RWPE2 (cell line): ENCODE measurements at places on chromosomes 7 and 10.

GRCh38 chr7:158613481-158613880, 25.9 kb upstream of the PTPRN2 start:
- no peak for DNase-seq

GRCh38 chr10:12587451-12587888, 238.1 kb downstream of the CAMK1D start:
- no peak for DNase-seq

DNA sequence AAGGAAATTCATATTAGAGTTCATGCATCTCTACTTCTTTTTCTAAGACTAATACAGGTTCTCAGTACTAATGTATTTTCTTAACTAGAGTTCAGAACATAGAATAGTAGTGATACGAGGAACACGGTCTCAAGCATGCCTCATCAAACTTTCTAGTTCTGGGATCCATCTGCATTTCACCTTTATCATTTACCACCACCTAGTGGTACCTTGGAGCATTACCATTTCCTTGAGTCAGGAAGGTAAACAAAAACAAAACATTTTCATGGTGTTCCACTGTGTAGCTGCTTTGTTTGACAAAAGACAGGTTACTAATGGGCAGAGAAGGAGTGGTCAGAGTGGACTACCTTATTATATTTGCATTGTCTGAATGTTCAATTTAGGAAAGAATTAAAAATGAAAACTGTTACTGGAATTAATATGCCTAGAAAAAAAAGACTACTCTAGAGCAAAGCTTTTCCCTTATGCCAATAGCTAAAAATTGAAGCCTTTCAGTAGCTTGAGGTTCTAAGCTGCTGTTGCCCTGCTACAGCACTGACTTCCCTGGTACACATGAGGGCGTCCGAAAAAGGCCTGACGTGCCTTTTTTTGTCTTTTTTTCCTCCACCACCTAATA, 44.5 kb downstream of the STARD3NL start:
- no peak for DNase-seq

- DNase-seq, result no peak
These were observed 341.9 kb downstream of the PTPRN2 start for GRCh38 chr7:158245724-158246041.

DNA sequence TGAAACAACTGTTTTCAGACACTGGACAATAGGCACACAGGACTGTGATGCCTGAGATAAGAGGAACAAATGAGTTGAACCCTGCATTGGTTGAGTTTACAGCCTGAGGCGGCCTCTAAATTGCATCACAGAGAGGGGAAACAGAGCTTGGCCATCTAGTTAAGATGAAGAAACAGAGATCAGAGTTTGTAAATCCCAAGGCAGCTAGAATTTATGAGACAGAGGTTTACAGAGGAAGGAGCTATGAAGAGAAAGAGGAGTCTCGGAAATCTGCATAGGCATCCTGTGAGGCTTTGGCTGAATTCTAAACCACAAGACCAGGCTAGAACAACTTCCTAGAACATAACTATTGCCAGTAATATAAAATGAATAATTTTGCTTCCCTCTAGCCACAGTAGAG, 41.0 kb upstream of the OIT3 start:
- DNase-seq, result no peak

DNA sequence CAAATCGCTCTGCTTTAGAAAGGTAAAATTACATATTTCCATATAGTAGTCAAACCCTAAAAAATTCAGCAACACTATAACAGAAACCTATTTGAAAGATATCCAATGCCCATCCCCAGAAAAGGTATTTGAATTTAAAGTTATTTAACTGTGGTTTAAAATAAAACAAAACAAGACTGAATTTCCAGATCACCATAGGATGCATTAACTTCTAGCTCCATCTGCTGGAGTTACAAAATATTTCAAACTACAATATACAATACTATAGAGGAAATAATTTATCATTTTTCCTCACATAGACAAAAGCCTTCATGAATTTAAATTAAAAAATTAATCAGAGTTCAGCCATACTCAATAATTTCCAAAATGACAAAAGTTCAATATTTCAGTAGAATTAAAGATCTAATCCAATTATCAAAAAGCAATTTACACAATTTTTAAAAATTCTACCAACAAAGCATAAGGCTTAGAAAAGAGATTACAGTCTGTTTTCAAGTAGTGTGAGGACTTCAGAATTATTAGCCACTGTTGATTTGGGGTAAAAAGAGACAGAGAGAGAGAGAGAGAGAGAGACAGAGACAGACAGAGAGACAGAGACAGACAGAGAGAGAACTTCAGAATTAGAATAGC, 75.9 kb downstream of the LMBR1 start:
- DNase-seq, result no peak

GRCh38 chr10:21496343-21497176, 28.9 kb downstream of the SKIDA1 start:
- DNase-seq, result peak; percentile 72

DNA sequence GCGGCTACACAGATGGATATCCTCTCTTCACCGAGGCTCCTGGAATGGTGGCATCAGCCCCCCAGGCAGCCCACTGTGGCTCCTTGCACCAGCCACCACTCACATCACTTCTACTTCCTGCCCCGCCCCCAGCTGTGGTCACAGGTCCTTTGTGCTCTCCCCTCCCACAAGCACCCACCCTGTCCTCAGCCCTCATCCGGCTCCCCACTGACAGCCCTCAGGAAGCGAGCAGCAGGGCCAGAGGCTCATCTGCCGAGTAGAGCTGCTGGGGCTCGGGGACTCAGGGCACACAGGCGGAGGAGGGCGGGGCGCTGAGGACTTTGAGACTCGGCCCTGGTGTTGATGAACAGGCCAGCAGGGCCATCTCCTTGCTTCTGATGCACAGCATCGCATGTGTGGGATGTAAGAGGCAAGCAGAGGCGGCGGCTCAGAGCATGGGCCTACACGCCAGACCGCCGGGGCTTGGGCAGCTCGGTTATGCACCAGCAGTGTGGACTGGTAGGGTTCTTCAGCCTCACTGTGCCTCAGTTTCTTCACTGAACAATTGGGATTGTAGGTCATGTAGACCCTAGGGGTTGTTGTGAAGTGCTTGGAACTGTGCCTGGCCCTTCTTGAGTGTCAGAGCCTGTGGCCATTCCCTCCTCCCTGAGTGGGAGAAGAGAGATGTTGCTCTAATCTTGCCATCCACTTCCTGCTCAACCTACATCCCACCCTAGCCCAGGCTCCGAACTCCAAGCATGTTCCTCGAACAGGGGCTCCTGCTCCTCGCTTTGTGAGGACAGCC, at the start of gene PRF1:
PRF1 (minus strand) TSS at position 77 of the 784 bp plus-strand sequence. CDS start 1,839 bp downstream, outside the sequence.
- DNase-seq, result no peak

DNA sequence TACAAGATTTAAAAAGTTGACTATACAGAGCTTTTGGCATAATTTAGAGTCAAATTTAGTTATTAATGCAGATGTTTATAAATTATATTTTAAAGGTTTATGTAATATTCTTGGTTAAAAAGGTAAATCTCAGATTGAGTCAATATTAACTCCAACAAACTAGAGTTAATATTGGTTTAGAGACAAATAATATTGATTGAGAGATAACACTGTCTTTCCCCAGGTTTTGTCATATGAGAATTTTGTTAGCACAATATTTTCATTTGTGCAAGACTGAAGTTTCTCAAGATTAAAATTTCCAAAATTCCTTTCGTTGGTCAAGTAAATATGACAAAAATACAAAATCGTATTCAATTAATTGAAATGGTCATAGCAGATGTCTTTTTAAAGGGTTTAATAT, 12.9 kb upstream of the AKR1D1 start:
- DNase-seq, result no peak

DNA sequence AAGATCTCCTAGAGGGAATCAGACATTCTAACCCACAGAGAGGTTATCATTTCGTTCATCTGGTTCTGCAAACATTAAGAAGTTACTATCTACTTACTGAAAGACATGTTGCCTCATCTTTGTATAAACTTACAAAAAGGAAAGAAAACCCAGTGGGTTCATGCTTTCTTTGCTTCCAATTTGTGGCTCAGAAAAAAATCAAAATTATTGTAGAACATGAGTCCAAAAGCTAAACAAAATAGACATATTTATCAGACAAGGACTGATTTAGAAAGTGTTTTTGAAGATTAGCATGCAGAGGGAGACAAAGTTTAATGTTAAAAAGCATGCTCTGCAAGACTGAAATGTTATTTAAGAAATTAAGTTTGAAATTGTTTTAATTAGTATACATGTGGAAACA, 123.1 kb downstream of the MBL2 start:
- DNase-seq, result no peak

DNA sequence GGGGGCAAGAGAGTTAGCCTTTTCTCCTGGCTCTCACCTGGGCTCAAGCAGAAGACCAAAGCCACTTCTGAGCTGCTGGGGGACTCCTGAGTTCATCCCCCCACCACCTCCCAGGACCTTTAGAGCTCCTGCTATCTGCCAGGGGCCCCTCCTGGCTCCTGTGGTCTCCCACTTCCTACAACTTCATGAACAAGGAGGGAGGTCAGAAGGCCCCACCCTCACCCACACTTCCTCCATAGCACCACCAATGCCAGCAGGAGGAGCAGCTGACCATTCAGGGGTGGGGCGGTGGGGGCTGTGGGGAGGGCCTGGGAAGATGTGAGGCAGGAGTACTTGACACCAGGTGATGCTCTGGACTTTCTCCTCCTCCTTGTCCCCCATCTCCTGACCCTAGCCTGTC, 32.6 kb upstream of the ADCYAP1R1 start:
- DNase-seq, result no peak

DNA sequence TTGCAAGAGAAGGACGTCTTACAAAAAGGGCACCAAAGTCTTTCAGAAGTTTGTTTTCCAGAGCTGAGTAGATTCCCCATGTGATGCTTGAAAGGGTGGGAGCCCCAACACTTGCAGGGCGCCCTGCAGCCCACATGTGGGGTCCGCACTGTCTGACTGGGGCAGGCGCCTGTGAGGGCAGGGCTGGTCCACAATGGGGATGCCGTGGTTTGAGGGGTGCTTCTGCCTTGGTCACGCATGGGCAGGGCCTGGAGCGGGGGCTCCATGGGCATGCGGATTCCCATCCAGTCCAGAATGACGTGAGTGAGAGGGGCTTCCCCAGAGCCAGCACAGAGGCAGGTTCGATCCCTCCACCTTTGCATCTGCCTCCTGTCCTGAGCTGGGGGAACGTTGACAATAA, 101.5 kb upstream of the SHH start:
- DNase-seq, result no peak

- DNase-seq, result no peak
These were observed 16.2 kb downstream of the SFR1 start for GRCh38 chr10:104138131-104138530.

DNA sequence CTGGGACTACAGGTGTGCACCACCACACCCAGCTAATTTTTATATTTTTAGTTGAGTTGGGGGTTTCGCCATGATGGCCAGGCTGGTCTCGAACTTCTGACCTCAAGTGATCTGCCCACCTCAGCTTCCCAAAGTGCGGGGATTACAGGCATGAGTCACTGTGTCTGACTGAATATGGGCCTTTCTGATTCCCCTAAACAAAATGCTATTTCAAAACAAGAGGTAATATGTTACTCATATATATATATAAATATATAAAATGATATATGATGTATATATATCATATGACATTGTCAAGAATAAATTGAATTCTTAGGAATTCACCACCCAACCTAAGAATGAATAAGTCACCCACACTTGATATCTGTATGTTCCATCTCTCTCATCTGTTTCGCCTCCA, 12.8 kb upstream of the TIAL1 start:
- no peak for DNase-seq

DNA sequence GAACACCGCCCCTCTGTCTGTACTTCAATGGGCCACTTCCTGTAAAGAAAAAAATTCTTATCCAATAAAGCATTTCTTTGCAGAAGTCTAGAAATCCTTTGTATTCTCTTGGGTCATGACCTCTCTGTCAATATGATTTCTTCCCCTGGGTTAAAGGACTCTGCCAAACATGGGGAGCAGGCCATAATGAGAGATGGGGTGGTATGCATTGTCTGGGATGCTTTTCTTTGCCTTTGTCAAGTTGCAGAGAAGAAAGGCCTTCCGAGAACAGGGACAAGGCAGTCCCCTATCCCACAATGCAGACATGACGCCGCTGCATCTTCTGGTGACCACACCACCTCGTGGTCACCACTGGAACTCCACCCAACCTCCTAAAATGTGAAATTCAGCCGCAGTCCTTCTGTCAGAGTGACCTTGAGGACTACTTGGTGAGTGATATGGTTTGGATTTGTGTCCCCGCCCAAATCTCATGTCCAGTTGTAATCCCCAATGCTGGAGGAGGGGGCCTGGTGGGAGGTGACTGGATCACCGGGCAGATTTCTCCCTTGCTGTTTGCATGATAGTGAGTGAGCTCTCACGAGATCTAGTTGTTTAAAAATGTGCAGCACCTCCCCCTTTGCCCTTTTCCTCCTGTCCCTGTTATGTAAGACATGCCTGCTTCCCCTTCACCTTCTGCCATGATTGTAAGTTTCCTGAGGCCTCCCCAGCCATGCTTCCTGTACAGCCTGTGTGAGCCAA, 15.2 kb upstream of the FRMPD2 start:
- DNase-seq, result no peak

- no peak for DNase-seq
These were observed 16.0 kb downstream of the PALD1 start for GRCh38 chr10:70494536-70494935.

GRCh38 chr10:80473692-80474596, 19.8 kb downstream of the TSPAN14 start:
- no peak for DNase-seq

DNA sequence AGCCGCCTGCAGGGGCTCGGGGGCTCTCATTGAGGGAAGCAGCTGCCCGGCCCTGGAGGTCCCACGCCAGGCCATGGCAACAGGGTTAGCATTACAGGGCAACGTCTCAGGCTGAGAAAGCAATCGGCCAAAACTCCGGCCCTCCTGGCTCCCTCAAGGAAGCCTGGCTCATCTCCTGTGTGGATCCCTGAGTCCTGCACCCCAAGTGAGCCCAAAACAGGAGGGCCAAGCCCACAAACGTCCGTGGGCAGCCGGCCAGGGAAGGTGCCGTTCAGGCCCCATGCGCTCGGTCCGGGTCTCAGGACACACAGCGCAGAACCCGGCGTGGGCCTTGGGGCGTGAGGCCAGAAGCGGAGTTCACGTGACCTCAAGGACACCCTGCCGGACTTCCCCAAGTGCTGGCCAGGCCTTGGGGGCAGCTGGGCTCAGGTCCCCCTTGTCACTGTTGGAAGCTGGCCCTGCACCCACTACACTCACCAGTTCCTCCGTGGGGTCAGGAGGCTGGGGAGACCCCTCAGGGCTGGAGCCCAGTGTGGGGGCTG, 8.0 kb upstream of the PWWP2B start:
- peak; percentile 64 for DNase-seq
